ENCODE measurements at places on chromosomes 1 and 21.

DNA sequence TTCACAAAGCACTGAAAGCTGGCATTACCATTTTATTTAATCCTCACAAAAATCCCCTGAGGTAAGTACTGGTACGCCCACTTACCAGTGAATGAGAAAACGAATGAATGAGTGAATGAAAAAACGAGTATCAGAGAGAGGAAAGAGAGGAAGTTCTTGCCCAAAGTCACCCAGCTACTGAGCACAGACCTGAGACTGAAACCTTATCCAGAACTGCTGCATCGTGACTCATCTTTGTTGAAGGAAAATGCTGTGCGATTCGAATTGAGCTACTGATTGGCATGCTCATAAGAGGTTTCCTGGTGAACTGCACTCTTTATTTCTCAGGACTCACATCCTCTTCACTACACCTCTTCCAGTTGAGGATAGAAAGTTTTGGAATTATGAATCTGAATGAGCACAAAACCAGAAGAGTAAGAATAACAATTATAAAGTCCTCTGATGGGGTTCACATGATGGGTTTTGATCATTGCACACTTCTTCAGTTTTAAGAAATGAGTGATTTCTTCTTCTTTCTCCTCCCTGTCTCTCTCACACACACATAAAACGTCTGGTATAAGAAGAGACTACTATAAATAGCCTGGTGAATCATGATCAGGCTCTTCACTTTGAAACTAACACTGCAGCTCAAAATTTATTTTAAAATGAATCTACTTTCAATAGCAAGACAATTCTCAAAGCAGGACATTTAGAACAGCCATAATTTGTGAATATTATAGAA, 32.1 kb downstream of the IL12RB2 start:
- DNase-seq: peak; percentile 28

DNA sequence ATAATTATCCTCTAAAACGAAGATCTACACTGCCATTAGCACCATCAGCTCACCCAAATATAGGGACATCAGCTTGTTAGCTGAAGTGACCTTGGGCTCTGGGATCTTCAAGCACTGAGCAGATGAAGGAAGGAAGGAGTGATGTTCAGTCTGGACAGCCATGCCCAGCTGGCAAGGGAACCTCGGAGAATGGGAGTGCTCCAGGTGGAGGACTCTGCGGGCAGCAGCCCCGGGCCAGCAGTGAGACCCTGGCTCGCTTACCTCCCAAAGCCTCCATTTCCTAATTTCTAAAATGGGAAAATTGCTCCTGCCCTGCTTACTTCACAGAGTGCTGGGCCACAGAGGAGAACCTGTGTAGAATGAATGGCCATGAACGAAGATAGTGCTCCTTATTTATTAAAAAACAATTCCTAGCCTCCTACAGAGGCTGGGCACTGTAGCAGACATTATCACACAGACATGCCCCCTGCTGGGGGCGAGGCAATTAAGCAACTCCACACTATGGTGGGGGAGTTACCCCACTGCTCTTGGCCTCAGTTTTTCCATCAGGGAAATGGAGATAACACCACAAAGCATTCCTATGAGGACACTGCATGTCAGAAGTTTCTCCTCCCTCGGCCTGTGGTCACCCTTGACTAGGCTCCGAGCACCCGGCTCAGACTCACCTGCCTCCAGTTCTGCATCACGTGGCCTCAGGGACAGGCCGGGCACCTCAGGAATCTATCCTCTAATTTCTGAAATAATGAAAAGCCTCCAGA, 117.6 kb downstream of the KCNN3 start:
- no peak for DNase-seq

DNA sequence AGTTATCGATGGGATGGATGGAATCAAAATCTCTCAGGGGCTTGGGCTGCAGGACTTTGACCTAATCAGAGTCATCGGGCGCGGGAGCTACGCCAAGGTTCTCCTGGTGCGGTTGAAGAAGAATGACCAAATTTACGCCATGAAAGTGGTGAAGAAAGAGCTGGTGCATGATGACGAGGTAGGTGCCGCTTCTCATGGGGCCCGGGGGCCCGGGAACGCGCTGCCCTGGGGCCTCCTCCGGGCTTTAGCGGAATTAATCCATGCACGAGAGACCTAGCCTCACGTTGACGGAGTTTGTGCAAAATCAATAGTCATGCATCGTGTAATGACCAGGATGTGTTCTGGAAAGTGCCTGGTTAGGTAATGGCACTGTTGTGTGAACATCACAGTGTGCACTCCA, 43.8 kb downstream of the FAAP20 start:
- DNase-seq: no peak

- peak; percentile 19 for DNase-seq
Observed at GRCh38 chr21:25733859-25734653, 648 bp downstream of the ATP5PF start.

DNA sequence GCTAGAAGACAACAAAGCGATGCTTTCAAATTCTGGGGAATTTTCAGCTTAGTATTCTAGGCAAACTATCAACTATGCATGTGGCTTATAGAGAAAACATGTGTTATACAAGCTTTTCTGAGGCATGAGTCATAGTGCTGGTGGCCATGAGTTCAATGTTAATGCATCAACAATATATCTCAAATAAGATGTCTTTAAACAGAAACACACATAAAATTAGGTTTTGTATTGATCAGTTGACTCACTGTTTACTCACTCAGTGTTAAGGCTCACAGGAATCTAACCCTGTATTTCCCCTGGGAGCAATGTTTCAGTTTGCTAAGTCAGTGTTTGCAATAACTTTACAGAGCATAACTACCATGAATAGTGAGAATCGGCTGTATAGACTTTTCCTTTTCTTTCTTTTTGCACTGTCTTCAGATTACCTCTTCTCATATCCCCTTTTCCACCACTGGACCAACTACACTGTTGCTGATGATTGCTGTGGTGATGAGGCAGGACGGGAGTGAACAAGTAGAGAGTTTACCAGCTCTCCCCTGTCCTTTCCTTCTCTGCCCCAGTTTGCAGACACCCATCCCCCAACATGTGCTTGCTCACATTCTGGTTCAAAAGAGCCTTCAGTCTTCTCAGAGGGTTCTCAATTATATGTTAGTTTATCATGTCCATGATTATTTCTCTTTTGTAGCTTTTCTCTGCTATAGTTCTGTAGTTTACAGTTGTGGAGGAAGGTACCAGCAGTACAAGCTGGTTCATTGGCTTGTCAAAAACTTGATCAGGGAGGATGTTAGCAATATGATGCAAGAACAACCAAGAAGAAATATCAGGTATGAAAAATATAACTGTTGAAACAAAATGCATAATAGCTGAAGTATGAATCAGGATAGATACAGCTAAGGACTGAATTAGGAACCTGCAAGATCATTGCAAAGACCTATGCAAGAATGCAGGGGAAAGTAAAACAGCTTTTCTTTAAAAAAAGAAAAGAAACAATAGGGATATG, 23.9 kb downstream of the CD2 start:
- DNase-seq: no peak

DNA sequence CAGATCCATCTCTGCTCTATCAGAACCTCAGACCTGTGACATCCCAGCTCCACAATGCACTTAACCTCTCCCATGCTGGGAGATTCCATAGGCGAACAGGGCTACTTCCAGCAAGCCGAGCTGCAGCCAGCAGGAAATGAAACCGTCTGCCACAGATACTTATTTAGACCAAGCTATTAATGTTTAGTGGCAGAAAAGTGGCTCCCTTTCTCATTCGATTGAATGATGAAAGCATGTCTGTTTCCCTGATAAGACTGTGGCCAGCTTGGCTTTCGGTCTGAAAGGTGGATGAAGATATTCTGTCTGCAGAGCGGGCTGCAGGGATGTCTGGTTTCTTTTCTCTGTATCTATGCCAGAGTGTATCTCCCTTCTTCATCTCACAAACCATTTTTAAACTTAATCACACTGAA, 146.4 kb downstream of the GREM2 start:
- no peak for DNase-seq

GRCh38 chr1:233707153-233707879, 93.4 kb downstream of the KCNK1 start:
- DNase-seq: peak; percentile 64

DNA sequence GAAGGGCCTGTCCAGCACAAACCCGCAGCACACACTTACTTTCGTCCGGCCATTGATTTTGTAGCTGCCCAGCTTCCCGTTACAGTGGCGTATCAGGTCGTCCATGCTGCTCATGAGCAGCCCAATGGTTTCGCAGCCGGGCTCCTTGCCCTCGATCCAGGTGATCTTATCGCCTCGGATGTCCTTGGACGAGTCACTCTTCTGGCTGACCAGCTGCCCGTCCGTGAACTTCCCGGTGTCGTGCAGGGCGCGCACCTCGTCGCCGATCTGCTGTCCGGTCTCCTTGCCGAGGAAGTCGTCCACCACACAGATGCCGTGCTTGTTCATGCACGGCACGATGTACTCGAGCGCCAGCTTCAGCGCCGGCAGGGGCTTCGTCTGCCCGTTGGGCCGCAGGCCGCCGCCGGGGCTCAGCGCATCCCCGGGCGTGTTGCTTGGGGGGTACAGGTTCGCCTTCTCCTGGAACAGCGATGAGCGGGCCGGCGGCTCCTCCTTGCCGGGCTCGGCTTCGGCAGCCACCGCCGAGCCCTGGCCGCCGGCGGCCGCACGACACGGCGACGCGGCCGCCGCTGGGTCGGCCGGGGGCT, 1.0 kb downstream of the EGLN1 start:
- DNase-seq: no peak

GRCh38 chr1:79726911-79727310, 720.4 kb upstream of the ADGRL4 start:
- DNase-seq: no peak

DNA sequence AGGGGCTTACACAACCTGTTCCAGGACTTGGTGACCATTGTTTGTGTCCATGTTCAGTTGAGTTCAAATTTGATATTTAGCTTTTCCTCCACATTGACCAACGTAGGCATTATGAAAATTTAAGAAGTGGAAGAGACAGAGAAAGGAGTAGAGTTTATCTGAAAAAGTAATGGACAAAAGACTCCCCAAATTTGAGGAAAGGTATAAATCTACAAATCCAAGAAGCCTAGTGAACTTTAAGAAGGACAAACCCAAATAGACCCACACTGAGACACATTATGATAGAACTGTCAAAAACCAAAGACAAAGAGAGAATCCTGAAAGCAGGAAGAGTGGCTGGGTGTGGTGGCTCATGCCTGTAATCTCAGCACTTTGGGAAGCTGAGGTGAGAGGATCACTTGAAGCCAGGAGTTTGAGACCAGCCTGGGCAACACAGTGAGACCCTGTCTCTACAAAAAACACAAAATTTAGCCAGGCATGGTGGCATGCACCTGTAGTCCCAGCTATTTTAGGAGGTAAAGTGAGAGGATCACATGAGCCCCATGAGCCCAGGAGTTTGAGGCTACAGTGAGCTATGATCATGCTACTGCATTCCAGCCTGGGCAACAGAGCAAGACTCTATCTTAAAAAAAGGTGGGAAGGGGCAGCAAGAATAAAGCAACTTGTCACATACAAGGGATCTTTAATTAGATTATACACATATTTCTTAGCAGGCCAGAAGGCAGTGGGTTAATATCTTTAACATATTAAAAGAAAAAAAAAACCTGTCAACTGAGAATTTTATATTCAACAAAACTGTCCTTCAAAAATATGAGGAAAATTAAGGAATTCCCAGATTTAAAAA, 41.0 kb upstream of the ERO1B start:
- DNase-seq: no peak
